ENCODE measurements at places on chromosomes 11 and 22.

DNA sequence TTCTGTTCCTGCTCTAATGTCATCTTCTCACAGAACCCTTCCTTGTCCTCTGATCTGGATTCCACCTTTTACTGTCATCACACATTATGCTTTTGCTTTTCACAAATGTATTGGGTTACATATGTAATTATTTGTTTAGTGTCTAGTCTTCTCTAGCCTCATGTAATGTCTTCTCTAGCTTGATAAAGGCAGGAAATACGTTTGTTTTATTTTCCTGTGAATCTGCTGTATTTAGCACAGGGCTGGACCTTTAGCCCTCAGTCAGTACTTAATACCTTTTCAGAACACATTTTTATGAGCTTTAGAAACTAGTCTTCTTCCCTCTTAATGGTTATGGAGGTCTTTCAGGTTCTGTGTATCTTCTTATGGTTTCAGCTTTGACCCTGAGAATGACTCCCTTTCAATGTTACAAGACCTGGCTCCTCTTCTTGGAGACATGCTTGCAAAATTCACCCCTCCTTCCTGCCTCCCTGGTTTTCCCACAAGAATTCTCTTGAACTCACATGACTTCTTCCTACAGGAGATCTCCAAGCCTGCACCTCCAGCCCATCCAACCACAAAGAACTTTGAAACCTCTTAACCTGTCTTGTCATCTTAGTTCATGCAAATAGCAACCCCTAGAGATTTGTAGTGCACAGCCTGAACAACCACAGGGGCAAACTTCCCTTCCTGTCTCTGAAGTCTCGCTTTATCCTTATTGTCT, 132.7 kb upstream of the DDI1 start:
- no peak for DNase-seq

DNA sequence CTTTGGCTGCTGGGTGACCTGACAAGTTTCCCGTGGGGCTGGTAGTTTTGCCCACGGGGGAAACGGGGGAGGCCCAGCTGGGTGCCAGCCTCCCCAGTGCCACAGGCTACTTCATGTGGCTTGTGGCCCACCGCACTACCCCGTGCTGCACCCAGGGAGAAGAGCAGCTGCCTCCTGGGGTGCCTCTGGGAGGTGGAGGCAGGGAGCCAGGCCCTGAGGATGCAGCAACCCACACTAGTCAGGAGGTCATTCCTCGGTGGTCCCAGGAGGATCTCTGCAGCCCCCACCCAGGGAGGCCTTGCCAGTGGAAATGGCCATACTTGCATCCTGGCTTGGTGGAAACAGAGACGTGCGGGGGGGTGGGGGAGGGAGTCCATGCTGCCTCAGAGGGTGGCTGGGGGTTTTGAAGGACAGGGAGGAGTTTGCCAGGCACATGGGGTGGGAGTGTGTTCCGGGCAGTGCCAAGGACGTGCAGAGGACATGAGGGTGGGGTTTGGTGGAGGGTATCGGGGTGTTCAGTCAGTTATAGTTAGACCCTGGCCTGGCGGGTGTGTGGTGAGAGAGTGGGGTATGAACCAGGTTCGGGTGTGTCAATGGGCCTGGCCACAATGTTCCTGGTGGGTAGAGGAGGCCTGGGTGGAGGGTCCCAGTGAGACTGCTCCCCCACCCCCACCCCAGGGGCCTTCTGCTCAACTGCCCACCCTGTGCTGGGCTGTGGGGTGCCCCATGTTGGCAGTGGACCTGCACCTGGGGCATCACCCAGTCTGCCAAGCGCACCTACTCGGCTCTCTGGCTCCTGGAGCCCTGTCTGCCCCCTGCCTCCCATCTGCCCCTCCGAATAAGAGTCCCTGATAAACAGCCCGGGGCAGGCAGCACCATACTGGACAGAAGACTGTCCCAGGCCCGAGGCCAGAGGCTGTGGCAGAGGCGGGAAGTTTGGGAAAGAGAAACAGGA, 3.8 kb downstream of the PIM3 start:
- DNase-seq, result no peak

DNA sequence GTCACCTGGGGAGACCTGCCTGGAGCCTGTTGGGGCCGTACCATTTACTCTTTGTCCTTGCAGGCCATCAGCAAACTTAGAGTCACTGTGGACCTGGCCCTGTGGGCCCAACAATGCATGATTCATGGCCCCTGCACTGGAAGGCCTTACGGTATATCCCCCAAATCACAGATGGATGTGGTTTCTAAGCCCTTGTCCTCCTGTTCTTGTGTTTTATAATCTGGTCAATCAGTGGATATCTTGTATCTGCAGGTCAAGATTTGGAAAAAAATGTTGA, 6.2 kb downstream of the TSKU start:
- DNase-seq, result no peak

- no peak for DNase-seq
These were observed 14.9 kb downstream of the DCPS start for GRCh38 chr11:126318574-126319373.

DNA sequence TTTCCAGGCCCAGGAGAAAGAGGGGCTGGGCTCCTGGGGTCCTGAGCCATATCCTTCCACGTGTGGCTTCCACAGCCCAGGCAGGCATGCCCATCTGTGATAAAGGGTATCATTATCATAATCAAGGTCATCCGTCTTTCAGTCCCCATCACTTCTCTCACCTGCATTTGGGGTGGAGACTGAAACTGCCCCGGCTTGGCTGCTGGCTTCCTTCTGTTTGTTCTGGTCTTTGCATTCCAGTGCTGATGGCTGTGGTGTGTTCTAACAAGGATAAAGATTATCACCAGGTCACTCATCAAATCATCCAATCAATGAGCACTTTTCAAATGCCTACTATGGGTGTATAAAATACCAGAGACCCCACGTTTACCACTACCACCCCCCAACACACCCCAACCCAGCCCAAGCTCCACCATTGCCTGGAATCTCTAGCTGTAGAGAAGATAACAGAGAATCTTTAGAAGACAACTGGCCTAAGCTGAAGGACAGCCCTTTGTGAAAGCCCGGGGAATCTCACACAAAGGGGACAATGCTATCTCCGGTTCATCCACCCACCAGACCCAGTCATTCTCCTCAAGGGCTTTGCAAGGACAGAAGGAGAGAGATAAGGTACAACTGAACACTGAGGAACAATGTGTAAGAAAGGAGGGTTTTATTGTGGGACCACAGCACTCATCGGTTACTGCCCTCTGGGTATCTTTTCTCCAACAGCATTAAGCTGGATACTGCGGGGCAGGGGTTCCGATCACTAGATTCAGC, 54.9 kb downstream of the AHNAK start:
- no peak for DNase-seq

- no peak for DNase-seq
These were observed 177.8 kb downstream of the CEP164 start for GRCh38 chr11:117505285-117505970.

GRCh38 chr11:13694115-13694514, 25.6 kb downstream of the FAR1 start:
- no peak for DNase-seq

DNA sequence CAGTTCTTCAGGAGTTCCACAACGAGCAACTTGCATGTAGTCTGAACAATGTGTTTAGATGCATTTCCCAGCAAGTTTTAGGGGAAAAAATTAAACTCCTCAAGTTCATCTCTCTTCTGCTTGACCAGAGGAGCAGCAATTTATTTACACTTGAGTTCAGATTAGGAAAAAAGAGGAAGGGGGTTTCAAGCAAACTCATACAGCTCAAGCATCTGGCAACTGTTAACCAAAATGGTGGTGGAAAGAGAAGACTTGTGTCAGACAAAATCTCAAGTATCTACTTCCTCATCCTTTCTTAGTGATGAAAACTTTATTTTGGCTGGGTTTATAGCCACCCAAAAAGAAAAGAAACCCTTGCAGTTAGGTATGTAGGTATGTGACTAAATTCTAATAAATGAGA, 29.1 kb upstream of the PICALM start:
- no peak for DNase-seq

DNA sequence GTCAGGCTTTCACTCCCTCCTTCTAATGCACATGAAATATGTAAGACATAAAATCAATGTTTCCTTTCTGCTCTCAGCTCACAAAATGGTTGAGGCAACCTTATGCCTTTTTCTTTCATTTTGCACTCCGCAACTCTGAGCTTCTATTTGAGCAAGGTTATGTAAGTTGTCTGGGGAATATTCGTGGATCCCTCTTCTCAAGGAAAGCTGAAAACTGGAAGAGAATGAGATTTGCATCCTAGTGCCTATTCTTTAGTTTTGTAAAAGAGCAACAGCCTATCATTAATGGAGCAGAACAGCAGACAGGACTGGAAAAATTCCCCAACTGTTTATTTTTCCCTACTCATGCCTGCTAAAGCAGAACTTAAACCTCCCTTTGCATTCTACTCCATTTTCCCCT, 141.7 kb downstream of the FAM76B start:
- DNase-seq, result no peak

GRCh38 chr22:30979932-30980331, 10.9 kb downstream of the TUG1 start:
- no peak for DNase-seq

GRCh38 chr11:126152586-126152985, 58.9 kb downstream of the RPUSD4 start:
- DNase-seq, result no peak

GRCh38 chr11:34502949-34503348, 10.6 kb downstream of the ELF5 start:
- no peak for DNase-seq

DNA sequence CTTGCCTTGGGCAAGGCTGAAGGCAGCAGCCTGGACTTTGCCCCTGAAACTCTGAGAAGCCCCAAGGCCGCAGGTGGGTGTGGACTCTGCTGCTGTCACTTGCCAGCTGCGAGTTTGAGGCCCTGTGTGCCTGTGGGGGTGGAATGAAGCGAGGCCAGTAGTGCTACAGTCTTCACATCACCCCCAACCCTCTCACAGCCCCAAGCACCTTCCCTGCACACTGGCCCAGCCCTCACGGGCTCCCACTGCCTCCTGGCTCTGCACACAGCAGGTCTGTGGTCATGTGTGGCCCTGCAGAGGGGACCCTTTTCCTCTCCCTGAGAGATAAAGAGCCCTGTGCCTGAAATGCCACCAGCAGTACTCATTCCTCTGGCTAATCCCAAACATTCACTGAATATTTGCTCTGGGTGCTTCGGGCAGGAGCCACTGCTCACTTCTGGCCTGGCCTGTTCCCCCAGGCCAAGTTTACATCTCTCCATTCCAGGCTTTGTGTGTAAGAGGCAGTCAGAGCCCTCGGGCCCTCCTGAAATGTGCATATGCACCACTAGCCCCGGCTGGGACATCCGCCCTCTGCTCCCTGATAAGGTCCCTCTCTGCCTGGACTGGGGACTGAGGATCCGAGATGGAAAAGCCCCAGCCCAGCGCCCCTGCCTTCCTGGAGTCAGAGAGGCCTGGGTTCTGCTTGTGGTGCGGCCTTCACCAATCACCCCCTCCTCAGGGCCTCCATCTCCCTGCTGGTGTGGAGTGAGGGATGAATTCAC, 17.7 kb downstream of the MGAT3 start:
- DNase-seq, result no peak

DNA sequence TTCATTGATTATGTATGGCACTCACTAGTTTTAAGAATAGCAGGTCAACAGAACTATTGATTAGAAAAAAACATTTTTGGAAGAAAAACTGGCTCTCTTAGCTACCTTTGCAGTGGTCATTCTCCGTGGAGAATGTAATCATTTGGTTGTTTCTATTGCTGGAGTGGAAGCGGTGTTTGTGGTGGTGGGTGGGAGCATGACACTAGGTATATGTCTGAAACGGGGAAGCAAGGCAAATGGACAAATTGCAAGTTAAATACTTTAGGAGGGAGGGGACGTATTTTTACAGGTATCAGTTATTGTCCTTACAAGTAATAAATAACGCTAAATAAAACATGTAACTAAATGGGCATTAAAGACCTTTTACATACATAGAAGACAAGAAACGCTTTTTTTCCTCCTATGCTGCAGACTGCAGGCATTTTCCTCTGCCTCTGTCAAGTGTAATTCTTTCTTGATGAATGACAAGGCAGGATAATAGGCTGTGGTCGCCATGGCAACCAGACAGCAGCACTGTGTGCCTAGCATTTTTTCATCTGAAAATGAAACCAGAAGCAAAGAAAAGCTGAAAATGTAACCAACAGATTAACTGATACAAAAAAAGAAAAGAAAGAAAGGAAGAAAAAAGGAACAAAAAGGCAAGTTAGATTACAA, 46.2 kb downstream of the BLID start:
- DNase-seq, result no peak

DNA sequence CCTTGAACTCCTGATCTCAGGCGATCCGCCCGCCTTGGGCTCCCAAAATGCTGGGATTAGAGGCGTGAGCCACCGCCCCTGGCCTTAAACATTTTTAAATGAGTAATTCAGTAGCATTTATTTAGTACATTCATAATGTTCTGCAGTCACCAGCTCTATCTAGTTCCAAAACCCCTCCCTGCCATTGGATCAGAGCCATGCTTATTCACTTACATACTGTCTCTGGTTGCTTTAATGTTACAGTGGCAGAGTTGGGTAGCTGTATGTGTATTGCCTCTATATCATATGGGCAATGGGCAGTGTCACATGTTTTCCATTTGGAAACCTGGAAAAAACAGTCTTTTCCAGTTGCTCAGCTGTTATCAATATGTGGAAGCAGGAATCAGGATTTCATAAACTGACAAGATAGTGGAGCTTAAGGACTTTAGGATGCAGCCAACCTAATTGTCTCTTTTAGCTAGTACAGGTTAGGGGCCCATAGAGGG, 10.5 kb downstream of the COA4 start:
- DNase-seq, result no peak

GRCh38 chr11:19311308-19312030, 70.7 kb upstream of the E2F8 start:
- no peak for DNase-seq

GRCh38 chr22:41217553-41218157, 12.5 kb downstream of the L3MBTL2 start:
- DNase-seq, result no peak

DNA sequence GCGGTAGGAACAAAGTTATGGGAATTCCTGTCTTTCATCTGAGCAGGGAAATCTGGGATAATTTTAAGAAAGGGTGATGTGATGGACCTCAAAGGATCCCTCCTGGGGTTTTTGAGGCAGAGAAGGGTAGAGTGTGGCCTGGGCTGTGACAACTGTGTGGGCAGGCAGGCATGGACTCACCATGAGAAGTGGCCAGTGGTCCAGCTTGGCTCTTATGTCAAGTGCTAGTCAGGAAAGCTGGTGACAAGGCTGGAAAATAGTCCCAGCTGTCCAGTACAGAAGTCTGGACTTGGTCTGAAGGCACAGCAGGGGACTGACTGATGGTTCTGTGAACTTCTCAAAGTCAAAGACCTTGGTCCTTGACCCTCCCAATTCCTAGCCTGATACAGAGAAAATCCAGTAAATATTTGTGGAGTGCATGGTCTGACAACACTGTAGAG, 1.7 kb downstream of the PPFIBP2 start:
- DNase-seq, result no peak

DNA sequence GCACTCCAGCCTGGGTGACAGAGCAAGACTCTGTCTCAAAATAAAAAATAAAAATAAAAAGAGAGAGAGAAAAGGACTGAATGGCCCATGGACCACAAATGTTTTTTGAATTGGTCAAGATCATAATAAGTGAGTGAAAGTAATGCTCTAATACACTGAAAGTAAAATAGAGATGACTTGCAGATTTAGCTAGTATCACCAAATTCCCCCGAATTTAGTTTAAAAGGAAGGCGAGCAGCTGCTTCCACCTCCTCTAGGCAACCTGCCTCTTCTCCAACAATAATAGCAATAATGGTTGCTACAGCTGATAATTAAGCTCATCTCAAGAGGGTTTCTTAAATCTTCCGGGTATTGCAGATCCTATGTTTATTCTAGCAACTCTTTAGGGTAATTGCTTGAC, 36.8 kb downstream of the CELF1 start:
- DNase-seq, result no peak

Data from GOT3 (cell line).